Tibial nerve (tissue), 4 donors: ENCODE measurements at places on chromosomes 12 and 14.

- DNase-seq: no peak
These were observed 114.0 kb upstream of the CDKN3 start for GRCh38 chr14:54282849-54283248.

- DNase-seq: no peak
These were observed 826 bp upstream of the CACNA1C start for GRCh38 chr12:2051700-2052621.

GRCh38 chr12:124637163-124637562 is 69.8 kb upstream of the NCOR2 start:
- no peak for DNase-seq

DNA sequence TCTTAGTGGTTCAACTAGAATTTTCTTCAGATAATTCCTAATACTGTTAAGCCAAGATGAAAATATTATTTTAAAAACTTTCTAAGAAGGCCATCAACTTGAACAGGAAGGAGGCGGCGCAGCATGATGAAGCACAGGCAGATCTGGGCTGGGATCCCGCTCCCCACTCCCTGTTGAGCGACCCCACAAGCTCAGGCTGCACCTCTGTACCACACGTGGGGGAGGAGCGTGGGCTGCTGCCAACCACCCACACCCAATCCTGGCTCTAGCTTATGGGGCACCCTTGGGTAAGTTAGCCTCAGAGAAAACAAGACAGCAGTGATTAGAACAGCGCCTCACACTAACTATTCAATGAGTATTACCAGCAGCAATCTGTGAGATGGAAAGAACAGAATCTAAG is 6.0 kb downstream of the MTERF2 start:
- no peak for DNase-seq

DNA sequence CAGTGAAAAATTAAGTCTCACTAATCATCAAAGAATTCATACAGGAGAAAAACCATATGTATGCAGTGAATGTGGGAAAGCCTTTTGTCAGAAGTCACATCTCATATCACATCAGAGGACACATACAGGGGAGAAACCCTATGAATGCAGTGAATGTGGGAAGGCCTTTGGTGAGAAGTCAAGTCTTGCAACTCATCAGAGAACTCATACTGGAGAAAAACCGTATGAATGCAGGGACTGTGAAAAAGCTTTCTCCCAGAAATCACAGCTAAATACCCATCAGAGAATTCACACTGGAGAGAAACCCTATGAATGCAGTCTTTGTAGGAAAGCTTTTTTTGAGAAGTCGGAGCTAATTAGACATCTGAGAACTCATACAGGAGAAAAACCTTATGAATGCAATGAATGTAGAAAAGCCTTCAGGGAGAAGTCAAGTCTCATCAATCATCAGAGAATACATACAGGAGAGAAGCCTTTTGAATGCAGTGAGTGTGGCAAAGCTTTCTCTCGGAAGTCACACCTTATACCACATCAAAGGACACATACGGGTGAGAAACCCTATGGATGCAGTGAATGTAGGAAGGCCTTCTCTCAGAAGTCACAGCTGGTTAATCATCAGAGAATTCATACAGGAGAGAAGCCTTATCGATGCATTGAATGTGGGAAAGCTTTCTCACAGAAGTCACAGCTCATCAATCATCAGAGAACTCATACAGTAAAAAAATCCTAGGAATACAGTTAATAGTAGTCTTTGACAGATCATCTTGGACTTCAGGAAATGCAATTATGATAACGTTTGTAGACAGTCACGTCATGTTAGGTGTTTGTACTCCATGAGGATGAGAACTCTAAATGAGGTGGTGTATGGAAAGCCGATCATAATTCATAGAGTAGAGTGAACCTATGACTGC is 21.1 kb downstream of the ZNF84 start:
- no peak for DNase-seq

DNA sequence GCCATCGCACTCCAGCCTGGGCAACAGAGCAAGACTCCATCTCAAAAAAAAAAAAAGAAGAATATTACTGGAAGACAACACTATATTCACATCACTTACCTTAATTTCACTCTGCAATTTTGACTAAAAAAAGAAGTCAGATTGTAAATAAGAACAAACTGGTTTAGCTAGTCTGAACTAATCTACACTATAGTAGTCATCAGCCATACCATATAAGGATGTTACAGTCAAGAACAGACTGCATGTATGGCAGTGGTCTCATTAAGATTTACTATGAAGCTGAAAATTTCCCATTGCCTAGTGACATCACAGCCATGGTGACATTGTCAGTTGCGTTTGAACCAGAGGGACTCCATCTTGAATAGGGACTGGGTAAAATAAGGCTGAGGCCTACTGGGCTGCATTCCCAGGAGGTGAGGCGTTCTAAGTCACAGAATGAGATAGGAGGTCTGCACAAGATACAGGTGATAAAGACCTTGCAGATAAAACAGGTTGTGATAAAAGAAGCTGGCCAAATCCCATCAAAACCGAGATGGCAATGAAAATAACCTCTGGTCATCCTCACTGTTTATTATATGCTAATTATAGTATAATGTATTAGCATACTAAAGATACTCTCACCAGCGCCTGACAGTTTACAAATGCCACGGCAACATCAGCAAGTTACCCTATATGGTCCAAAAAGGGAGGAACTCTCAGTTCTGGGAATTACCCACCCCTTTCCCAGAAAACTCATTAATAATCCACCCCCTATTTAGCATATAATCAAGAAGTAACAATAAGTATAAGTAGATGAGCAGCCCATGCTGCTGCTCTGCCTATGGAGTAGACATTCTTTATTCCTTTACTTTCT is 51.2 kb downstream of the OSBPL8 start:
- no peak for DNase-seq

- DNase-seq: no peak
These were observed 1.8 kb upstream of the DYRK2 start for GRCh38 chr12:67646775-67647174.

DNA sequence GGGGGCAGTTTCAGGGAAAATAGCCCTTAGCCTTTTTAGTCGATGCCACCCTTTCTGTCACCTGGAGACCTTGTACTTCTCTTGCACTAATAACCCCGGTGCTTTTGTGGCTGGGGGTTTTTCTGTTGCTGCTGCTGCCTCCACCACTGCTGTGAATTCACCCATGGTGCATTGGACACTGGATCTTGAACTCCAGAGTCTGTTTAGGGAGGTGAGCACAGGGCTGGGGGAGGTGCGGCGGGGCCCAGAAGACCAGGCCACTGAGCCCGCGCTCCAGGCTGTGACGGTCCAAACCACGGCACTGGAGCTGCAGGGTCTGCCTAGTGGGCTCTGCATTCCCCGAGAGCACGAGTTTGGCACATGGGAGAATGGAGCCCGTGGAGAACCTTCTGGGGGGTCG is 100.6 kb downstream of the NINJ2 start:
- DNase-seq: no peak

DNA sequence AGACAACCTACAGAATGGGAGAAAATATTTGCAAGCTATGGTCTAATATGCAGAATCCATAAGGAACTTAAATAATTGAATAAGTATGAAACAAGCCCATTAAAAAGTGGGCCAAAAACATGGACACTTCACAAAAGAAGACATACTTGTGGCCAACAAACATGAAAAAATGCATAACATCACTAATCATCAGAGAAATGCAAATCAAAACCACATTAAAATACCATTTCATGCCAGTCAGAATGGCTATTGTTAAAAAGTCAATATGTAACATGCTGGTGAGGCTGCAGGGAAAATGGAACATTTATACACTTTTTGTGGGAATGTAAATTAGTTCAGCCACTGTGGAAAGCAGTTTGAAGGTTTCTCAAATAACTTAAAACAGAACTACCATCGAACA is 945.4 kb upstream of the FLRT2 start:
- no peak for DNase-seq

GRCh38 chr12:76789335-76790050 is 25.6 kb downstream of the ZDHHC17 start:
- DNase-seq: no peak

DNA sequence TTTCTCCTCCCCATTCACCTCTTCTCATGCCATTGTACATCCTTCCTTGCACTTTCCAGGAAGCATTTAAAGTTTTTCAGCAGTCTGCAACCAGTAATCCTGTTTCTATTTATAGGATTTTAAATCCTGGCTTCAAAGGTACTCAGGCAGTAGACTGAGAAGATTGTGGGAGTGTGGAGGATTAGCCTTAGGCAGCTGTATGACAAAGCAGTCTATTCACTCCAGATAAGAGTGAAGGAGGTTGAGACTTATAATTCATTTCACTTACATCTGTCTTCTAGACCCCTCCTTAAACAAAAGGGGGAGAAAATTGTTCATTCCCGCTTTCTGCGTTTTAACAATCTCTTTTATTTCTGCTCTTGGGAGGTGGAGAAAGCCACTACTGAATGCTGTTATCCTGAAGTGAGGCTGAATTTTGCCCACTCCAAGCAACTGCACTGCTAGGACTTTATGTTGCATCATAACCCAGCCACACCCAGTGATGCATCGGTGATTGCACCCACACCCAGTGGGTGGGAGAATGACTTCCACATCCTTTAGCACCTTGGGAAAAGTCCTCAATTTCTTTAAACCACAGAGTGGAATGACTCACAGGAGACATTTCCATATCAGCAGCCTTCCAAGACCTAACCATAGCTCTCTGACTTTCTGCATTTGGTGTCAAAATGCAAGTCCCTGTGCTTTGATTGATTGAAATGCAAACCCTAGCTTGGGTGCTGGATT is 382.5 kb upstream of the ATP2B1 start:
- DNase-seq: no peak

GRCh38 chr14:96509457-96510090 is 7.4 kb downstream of the PAPOLA start:
- DNase-seq: no peak

- no peak for DNase-seq
These were observed 1.4 kb downstream of the SERPINA9 start for GRCh38 chr14:94474581-94475031.

DNA sequence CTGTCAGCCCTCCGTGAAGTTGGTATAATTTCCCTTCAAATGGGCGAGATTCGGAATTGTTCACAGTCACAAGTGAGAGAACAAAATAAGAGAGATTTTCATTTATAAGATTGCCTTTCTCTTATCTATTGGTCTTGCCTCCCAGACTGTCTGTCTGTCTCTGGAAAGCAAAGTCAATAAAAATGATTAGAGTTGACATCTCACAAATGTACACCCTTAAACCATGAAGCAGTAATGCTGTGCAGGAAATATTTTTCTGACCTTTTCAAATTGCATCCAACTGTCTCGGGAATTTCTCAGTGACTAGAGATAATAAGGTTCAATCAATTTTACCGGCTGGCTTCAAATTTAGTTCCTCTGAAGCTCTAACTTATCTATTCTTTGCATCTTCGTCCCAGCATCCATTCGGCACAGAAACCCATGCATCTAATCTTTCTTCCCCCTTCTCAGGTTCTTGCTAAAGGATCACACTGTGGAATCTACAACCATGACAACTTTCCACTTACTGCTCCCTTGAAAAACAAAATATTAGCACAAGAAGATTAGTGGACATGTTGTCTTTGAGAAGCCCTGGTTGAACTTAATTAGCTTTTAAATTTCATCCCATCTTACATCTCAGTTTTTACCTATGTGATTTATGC is 93.1 kb downstream of the RMST start:
- no peak for DNase-seq

- DNase-seq: no peak
These were observed 19.9 kb downstream of the CCND2 start for GRCh38 chr12:4293299-4293965.

- DNase-seq: no peak
These were observed 2.2 kb downstream of the BLOC1S1 start for GRCh38 chr12:55718015-55718414.

- DNase-seq: no peak
These were observed 236.6 kb upstream of the CCDC196 start for GRCh38 chr14:66249544-66249943.

- DNase-seq: no peak
These were observed 66.8 kb downstream of the MOK start for GRCh38 chr14:102238131-102238530.

- DNase-seq: no peak
These were observed 300.1 kb downstream of the C12orf50 start for GRCh38 chr12:87728931-87729593.

GRCh38 chr14:67722293-67722692 is 20.6 kb downstream of the RDH12 start:
- DNase-seq: no peak

DNA sequence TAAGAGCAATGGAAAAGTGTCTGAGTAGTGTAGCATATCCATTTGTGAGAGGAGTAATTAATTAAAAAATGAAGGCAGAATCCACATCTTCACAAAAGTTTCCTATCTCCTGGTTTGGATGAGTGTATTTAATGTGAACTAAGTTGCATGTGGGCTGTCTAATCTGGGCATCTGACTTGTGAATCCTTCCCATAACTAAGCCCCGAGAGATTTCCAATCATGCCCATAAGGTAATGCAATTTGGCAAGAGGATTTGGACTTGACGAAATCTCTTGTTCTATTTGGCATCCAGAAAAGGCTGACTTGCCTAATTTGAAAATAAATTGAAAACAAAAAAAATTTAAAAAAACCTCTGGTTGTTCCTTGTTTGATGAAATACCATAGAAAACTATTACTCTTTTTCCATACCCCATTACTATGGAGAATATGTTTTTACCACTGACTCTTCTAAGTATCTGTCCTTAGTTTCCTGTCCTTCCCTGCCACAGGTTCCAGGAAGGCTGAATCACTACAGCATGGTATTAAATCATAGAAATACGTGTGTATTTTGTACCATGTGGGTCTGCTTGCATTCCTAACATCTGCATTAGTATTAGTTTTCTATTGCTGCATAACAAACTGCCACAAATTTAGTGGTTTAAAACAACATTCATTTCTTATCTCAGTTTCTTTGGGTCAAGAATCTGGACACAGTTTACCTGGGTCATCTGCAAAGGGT is 48.4 kb downstream of the ETV6 start:
- no peak for DNase-seq

- no peak for DNase-seq
These were observed 1.7 kb upstream of the DGLUCY start for GRCh38 chr14:91112194-91112593.

GRCh38 chr12:92947589-92948215 is 18.6 kb upstream of the EEA1 start:
- DNase-seq: no peak

- no peak for DNase-seq
These were observed 42.4 kb downstream of the DEGS2 start for GRCh38 chr14:100117026-100117425.

- DNase-seq: no peak
These were observed 5.0 kb downstream of the CRIP2 start for GRCh38 chr14:105479431-105480158.

- no peak for DNase-seq
These were observed 71.6 kb downstream of the ITPK1 start for GRCh38 chr14:93044121-93044520.

GRCh38 chr12:85559536-85559935 is 276.7 kb downstream of the RASSF9 start:
- DNase-seq: no peak
